ENCODE measurements at places on chromosomes 12 and 14. TPM values are rescaled to one million over a fixed set of nuclear protein-coding genes. Genes with fewer than 3 reads are reported as not detected.
A peak's percentile ranks its signal among the peaks of the same experiment; 100 is the strongest.

- no peak for DNase-seq
Measured at GRCh38 chr12:40502322-40502721, 189.9 kb upstream of the CNTN1 start.

GRCh38 chr14:24701062-24701461 is 67.1 kb upstream of the GZMB start:
- DNase-seq, result no peak

DNA sequence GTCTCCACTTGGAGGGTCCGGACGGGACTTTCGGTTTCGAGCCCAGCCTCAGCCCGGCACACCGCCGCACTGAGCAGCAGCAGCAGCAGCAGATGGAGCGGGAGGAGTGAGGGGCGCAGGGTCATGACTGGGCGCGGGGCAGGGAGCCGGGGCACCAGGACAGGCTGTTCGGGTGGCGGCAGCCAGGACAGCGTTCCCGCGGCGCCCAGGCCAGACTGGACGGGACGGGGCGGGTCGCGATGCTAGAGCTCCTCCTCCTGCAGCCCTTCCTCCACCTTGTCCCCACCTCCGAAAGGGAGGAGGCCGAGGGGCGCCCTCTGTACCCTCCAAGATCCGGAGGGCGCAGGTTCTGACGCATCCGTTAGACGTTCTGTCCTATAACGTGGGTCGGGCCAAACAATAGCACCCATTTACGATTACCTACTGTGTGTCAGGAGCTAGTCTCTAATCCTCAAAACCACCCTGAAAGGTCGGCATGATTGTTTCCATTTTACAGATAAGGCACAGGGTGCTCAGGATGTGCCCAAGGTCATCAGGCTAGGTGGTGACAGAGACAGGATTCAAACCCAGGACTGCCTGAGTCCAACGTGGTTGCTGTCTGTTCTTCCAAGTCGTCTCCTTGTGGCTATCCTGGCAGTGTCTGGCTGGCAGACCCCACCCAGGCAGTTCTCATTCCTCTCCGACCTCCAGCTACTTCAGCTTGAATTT is at the start of gene FKBP11:
Gene FKBP11 (minus strand): TSS at position 189 of the 708 bp plus-strand sequence. CDS start 64 bp downstream, at position 125.
- peak; percentile 42 for DNase-seq

DNA sequence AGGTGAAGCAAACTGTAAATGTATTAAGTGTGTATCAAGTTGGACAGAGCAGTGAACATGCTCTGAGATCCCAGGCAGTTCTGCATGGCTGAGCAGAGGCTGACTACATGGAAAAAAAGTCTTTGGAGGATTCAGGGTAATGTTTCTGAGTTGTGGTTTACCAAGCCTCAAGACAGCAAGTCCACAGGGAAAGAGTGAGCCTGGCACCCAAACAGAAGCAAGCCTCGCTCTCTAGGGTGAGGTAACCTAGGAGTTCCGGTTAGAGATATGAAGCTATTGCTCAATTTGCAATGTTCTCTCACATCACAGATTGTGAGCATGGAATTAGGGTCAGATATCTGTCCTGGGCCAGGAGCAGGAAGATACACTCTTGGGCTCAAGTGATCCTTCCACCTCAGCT is 158.6 kb downstream of the MON2 start:
- no peak for DNase-seq

GRCh38 chr14:34478261-34478660 is 16.2 kb upstream of the SPTSSA start:
- DNase-seq, result no peak

GRCh38 chr12:30962047-30962446 is 35.5 kb downstream of the TSPAN11 start:
- DNase-seq, result no peak

- DNase-seq, result no peak
Measured at GRCh38 chr14:75261820-75262219, 16.8 kb upstream of the FOS start.

GRCh38 chr14:68376067-68376779 is 416.6 kb downstream of the ZFP36L1 start:
- peak; percentile 73 for DNase-seq

GRCh38 chr12:3222979-3223378 is 145.8 kb downstream of the TSPAN9 start:
- no peak for DNase-seq

DNA sequence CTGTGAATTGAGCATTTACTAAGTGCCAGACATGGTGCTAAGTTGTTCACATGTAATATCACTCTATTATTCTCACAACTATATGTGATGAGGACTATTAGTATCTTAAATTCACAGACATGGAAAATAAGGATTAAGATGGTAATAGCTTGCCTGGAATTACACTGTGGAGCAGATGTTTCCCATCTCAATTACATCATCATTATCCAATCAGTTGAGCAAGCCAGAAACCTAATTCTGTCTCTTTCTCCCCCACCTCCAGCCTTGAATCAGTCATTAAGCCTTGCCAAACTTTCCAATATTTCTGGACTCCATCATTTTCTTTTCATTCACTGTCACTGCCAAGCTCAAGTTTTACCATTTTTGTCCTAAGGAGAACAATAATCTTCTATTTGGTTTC is 287.8 kb upstream of the KITLG start:
- DNase-seq, result no peak

Gene SGPP1
- 19.7 TPM for total RNA-seq

Gene POTEM
- total RNA-seq, result 18.1 TPM

Gene KRT86
- 0.85 TPM for total RNA-seq

Gene OASL
- 0.91 TPM for total RNA-seq

All from prostate gland (tissue), 2 donors.